ENCODE measurements at places on chromosomes 4 and X. TPM values are rescaled to one million over a fixed set of nuclear protein-coding genes. Genes with fewer than 3 reads are reported as not detected.

DNA sequence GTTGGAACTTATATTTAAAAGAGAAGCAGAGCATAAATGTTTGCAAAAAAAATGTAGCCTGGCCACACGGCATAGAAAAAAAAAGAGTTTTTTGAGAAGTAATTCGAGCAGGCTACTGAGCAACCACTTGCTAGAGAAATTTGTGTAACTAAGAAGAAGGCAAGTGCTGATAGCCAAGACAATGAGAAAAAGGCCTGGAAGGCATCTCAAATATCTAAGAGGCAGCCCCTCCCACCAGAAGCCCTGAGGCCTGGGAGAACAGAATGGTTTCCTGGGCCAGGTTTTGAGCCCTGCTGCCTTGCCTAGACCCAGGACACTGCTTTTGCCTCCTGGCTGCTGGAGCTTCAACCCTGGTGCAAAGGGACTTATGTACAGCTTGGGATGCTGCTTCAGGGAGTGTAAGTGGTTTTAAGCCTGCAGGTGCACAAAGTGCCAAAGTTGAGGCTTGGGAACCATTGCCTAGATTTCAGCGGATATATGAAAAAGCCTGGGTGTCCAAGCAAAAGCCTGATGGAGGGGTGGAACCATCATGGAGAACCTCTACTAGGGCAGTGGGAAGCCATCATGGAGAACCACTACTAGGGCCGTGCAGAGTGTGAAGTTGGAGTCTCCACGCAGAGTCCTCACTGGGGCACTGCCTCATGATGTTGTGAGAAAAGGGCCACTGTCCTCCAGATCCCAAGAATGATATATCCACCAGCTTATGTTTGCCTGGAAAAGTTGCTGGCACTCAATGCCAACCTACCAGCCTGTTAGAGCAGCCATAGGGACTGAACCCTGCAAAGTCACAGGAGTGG, 9.7 kb downstream of the TECRL start:
- no peak for DNase-seq

DNA sequence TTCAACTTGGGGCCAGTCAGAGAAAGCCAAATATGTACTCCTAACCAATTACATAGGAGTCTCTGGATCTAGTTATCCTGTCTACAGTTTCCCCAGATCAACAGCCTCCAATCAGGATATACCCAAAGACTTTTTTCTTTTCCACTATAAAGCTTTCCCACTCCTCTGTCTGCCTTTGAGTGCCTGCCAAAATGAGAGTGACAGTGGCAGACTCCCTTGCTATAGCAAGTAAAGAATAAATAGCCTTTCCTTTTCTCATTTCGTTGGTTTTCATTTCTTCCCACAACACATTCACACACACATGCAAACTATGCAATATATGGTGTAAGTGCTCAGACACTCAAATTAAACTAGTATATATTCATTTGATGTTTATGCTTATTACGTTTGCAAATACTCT, 302.4 kb upstream of the TACR3 start:
- DNase-seq, result no peak

F8A3 gene
- 11.1 TPM for total RNA-seq

GRCh38 chr4:139875411-139875825, 209.8 kb downstream of the MGST2 start:
- DNase-seq, result no peak

- no peak for DNase-seq
Observed at GRCh38 chrX:38375891-38376290, 23.5 kb downstream of the OTC start.

- no peak for DNase-seq
Observed at GRCh38 chr4:1499465-1499864, 93.2 kb upstream of the NKX1-1 start.

NSUN7 gene
- 5.6 TPM for total RNA-seq

DNA sequence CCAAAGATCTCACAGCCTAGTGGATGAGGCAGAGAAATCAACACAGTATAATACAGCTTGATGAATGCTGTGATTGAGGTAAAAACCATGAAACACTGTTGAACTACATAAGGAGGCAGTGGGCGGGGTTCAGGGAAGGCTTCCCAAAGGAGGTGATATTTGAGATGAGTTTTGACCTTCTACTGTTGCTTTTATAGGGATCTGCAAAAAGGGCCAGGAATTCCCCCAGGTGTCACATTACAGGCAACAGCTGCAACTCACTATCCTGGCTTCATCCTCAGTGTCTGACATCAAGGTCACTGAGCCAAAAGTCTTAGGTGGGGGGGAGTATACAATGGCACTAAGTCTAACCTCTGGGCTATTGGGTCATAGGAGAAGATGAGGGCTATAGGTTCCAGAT, 185.7 kb upstream of the NRK start:
- no peak for DNase-seq

SLC26A1 gene
- 4.3 TPM for total RNA-seq

- DNase-seq, result no peak
Observed at GRCh38 chr4:89316931-89317366, 9.3 kb upstream of the GPRIN3 start.

MAGEE2 gene
- total RNA-seq, result 0.43 TPM

DNA sequence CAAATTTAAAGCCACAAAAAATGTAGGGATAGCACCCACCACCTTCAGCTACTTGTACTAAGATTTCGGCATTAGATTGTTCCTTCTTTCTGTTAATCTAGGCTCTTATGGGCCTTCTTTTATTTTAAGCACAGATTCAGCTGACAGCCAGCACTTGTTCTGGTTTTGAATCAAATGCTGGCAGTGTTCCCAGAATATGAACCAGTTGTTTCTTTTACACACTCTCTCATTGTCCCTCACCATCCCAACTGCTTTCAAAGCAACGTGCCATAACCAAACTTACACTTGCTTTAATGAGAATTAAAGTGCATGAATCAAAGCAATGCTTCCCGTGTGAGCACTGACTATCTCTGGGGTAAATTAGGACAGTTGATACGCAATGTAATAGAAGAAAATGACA, 744.5 kb upstream of the FAM241A start:
- no peak for DNase-seq

PDE5A gene
- 29.7 TPM for total RNA-seq

CSAG1 gene
- total RNA-seq, result not detected

DNA sequence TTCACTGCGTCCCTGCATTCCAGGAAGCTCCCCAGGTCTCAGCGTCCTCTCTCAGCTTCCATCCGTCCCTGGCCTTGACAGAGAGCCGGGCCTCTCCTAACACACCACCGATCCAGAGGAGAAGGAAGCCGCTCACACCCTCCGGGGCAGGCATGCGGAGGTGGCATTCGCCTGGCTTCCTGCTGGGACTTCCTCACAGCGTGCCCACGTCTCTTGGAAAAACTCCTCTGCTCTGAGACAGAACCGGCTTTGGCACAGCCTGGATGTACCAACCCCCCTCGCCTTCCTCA, 3.2 kb downstream of the CTAG2 start:
- DNase-seq, result no peak

DNA sequence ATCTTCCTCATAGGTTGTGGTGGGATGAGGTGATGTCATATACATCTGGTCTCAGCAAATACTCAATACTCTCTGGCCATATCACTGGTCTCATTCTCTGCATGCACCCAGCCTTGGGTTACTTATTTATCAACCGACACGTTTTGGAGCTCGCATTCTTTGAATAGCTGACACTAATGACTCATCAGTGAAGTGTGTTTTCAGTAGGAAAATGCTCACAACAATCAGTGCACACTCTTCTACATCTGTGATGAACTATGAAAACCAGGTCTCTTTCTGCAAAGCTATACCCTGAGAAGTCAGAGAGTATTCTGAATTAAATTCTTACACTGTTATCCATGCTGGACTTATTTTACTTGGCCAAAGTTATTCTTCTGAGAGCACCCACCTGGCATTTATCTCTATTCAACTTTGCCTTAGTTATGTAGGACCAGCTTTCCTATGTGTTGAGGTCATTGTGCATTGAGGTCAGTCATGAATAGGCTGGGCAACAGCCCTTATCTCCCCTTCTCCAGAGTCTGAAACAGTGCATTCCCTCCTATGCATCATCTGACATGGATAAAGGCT, 58.7 kb upstream of the DHX15 start:
- DNase-seq, result peak; percentile 65

IL1RAPL2 gene
- 0.35 TPM for total RNA-seq

- DNase-seq, result no peak
Observed at GRCh38 chrX:39809331-39809730, 288.4 kb downstream of the BCOR start.
